ENCODE measurements at places on chromosomes 4 and X.
A peak's percentile ranks its signal among the peaks of the same experiment; 100 is the strongest.

GRCh38 chr4:37471971-37472370 is 214.2 kb downstream of the RELL1 start:
- DNase-seq, result no peak

DNA sequence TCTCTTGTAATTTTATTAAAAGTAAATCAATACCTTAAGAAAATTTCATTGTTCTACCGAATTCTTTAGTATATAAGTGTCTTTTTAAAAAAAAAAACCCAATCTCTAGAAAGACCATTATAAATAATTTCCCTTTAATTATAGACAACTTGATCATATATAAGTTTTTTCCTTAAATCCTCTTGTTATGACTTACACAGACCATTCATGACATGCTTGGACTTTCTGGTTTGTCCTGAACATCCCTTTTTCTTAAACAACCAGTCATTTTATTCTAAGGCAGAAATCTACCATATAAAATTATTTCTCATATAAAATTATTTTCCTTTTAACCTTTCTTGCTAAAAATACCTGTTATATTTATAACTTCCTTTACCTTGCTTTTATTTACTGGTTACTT is 15.4 kb upstream of the FHDC1 start:
- DNase-seq, result no peak

- DNase-seq, result no peak
These were observed 21.0 kb downstream of the TNIP3 start for GRCh38 chr4:121143131-121143530.

GRCh38 chr4:139950568-139950967 is 203.4 kb downstream of the MAML3 start:
- DNase-seq, result no peak

GRCh38 chr4:61913619-61914018 is 713.5 kb downstream of the ADGRL3 start:
- DNase-seq, result no peak

DNA sequence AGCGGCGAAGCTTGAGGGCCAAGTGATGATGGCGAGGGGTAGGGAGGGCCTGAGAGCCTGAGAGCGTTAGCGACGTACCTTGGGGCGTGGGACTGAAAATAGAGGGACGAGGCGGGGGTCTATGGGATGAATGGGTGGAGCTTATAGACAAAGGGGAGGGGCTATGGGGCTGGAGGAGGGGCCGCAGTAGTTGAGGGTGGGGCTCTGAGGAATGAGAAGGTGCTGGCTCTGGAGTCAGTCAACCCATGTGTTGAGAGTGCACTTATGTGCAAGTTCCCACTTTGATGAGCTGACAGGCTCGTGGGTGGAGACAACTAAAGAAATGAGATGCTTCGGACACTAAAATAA is 488 bp downstream of the TBC1D25 start:
- DNase-seq, result no peak

GRCh38 chrX:58025979-58026378 is 115.7 kb upstream of the ZXDA start:
- DNase-seq, result peak; percentile 53

DNA sequence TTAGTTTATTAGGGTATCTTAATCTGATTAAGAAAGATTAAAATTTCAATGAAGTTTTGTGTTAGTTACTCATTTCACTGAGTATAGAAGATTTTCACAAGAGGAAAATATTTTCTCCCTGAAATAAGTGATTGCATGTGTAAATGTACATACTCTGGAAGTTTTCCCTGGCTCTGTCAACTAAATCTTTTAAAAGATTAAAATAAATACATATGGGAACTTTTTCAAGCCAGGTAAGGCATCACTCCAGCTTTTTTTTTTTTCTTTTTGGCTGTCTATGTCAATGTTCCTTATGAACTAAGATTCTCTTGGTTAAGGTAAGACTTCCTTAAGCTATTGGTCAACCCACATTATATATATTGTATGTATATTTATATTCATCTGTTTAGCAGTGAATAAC is 117.6 kb downstream of the CBR4 start:
- DNase-seq, result no peak

DNA sequence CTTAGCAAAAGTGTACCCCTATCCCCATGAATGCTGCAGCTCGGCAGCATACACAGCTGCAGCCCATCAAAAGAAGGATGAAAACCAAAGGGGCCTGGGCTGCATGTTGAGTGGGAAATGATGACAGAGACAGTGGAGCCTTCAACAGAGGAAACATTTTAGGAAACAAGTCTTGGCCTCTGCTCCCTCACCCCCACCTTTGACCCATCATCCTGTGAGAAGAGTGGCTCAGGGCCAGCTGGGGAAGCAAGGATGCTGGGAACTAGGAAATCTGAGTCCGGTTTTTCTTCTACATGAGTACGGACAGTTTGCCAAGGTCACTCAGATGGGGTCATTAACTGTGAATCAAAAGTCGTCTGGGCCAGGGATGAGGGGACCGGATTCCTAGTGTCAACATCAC is 37.2 kb downstream of the IDS start:
- DNase-seq, result no peak

- no peak for DNase-seq
These were observed 59.9 kb upstream of the TXK start for GRCh38 chr4:48193921-48194468.

- no peak for DNase-seq
These were observed 6.4 kb downstream of the ZCCHC18 start for GRCh38 chrX:104118765-104119164.

DNA sequence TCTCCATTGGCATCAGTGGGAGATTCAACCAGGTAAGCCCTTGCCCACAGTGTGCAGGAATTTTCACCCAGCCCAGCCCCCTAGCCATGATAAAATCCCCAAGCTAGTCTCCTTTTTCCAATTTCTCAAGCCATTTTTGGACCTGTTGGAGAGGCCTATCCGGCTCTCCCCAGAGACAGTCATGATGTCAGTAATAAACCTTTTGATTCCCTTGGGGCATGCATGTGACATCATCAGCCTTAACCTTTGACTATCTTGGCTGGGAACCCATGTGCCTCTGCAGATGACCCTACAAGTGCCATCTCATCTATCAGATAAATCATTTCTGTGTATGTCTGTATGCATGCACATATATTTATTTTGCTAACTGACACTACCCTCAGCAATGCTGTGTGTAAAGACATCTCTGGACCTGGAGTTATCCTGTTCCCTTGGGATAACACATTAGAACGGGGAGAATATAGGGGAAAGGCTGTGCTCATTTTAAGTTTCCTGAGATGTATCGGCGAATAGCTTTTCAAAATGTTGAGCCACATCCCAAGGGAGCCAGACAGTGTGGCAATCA is 51.0 kb downstream of the CYTL1 start:
- DNase-seq, result no peak

DNA sequence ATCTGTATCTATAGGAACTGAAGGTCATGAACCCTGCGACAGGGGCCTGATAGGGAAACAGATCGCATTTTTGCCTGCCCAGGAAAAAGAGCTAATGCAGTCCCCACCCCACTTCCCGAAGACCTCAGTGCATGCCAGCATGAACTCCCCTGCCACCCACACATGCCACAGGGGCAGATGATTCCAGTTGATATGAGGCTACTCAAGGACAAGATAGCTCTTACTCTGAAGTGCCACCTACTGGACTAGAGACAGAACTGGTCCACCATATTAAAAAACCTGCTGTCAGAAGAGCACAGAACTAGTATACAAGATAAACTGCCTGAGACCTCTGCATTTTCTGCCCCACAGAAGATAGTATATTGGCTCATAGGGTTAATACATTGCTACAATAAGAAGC is 68.0 kb downstream of the YIPF7 start:
- DNase-seq, result peak; percentile 6
